ENCODE measurements at places on chromosomes 4 and X.

DNA sequence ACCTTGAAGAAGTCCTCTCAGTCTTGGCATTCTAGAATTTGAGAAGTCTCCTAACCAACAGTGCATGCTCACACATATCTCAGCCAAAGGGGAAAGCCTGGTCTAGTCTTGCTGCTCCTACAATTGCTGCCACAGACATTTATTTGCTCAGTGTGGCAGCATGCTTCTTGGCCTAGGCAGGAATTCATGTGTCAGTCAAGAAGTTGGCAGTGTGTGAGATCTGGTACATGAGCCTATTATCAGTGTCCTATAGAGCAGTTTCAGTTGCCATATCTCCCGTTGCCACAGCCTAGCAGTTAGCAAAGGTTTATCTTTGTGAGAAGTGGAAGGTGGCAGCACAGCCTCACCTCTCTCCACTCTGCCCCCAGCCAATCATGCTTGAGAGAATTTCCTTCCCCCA is 176.9 kb upstream of the ARHGEF9 start:
- no peak for DNase-seq

- no peak for DNase-seq
These were observed 95.5 kb downstream of the CASK start for GRCh38 chrX:41827886-41828285.

GRCh38 chr4:54063737-54064316 is 578 bp downstream of the CHIC2 start:
- DNase-seq = no peak

- no peak for DNase-seq
These were observed 301.4 kb upstream of the EPHA5 start for GRCh38 chr4:65971686-65972085.

DNA sequence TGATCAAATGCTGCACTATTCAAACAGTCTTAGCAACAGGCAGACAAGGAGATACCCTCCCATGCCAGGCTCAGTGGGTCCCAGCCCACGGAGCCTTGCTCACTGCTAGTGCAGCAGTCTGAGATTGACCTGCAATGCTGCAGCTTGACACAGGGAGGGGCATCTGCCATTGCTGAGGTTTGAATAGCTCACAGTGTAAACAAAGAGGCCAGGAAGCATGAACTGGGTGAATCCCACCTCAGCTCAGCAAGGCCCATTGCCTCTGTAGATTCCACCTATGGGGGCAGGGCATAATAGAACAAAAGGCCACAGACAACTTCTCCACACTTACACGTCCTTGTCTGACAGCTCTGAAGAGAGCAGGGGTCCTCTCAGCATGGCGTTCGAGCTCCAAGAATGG is 26.6 kb upstream of the ZXDB start:
- DNase-seq = no peak

DNA sequence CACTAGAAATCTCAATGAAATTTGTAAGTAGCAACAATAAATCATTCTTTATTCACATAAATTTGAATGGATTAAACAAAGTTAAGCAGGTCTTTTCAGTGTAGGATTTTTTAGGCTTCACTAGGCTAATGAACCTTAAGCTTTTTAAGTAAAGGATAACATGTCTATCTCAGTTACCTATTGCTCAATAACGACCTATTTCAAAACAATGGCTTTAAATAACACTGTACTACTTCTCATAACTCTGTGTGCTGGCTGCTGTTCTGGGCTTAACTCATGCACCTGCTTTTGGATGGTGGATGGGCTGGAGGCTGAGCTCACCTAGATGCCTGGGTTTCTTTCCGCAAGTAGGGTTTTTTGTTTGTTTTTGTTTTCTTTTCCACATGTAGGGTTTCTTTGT is 495.0 kb upstream of the SLIT2 start:
- no peak for DNase-seq

DNA sequence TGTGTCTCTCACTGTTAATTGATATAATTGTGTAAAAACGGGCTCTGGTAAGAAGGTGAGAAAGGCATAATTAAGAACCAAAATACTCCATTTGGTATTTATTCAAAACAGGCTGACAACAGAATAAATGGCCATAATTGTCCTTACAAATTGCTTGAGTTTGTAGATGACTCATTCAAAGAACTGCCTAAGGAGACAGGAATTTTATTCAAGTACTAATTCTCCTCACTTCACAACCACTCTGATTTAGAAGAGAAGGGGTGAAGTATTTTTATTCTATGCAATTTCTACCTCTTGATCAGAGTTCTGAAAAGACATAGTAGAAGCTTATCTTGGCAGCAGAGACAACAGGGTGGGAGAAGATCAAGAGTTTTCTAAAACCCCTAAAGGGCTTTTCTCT is 43.1 kb downstream of the ATP11C start:
- no peak for DNase-seq

DNA sequence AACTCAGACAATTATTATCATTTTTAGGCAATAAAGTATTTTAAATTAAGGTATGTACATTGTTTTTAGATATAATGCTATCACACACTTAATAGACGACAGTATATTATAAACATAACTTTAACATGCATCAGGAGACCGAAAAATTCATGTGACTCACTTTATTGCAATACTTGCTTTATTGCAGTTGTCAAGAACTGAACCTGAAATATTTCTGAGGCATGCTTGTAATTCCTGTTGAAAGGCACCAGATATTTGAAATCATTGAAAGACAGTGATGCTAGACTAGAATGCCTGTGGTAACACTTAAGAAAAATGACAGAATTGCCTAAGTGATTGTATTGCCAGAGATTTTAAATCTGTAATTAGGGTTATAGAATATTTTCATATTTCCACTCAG is 175.6 kb upstream of the MAGEB2 start:
- no peak for DNase-seq

DNA sequence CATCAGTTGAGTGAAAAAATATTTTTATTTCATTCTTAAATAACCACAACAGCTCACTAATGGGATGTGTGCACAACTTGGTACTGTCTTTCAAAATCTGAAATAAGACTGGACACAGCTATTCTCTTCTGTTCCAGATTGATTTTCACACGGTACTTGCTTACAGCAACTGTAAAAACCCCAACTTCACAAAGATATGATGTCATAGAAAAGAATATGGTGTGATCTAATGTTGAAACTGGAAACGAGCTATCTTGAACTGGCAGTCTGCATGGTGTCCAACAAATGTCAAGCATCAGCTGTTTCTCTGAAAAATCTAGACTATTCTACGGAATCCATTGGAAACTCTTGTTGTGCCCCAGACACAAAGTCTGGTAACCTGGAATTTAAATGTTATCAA is 14.7 kb downstream of the HELQ start:
- no peak for DNase-seq

DNA sequence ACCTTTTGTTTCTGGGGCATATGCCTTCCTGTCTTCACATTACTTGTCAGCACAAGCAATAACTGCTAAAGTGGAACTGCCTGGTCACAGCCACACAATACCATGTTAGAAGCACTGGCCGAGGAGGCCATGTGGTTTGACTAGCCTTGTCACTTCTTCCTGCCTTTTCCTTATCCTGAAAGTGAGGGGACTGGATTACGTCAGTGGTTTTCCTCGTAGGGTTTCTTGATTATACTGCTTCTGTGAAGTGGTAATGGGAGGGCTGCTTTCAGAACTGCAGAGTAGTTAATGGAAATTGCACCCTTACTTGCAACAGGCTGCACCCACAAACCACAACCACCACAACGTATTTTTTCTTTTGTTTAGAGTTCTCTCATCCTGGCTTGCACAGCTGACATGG is 26.6 kb downstream of the ZRSR2 start:
- no peak for DNase-seq

GRCh38 chr4:16952462-16952871 is 54.0 kb upstream of the LDB2 start:
- no peak for DNase-seq

DNA sequence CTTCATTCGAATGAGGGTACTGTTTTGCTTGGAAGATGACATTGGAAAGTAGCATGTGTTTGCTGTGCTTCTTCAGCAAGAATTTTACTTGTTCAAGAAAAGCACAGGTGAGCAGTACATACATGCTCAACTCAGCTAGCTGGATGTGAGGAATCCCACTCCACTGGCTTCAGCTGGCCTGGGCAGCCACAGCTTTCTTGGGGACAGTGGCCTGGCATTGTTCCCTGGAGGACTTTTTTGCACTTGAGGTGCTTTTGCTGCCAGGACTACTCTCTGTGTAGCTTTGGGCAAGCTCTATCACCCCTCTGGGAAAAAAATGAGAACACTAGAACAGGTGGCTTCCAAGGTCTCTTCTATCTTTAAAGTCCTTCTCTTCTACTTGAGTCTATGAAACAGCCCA is 184.3 kb downstream of the LDB2 start:
- DNase-seq = no peak

DNA sequence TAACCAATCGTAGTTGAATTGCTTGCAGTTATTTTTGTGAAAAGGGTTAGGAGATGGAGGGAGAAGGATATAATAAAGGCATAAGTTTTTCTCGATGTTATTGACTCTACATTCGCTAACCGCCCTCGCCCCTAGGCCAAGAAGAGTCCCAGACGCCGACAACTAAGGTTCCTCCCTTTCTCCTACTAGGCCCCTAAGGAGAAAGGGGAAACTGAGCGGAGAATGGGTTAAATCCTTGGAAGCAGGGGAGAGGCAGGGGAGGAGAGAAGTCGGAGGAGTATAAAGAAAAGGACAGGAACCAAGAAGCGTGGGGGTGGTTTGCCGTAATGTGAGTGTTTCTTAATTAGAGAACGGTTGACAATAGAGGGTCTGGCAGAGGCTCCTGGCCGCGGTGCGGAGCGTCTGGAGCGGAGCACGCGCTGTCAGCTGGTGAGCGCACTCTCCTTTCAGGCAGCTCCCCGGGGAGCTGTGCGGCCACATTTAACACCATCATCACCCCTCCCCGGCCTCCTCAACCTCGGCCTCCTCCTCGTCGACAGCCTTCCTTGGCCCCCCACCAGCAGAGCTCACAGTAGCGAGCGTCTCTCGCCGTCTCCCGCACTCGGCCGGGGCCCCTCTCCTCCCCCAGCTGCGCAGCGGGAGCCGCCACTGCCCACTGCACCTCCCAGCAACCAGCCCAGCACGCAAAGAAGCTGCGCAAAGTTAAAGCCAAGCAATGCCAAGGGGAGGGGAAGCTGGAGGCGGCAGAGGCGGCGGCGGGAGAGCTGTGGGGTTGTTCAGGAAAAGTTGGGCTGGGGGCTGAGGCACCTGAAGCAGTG is 5.9 kb downstream of the ATOH1 start:
- DNase-seq = no peak

DNA sequence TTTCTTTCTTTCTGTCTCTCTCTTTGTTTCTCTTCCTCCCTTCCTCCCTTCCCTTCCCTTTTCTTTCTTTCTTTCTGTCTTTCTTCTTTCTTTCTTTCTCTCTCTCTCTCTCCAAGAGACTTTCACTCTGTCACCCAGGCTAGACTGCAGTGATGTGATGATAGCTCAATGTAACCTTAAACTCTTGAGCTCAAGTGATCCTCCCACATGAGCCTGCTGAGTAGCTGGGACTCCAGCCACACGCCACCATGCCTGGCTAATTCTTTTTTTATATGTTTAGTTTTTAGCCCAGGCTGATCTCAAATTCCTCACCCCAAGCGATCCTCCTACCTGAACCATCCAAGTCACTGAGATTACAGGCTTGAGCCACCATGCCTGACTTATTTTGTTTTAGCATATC is 64.3 kb upstream of the EMCN start:
- DNase-seq = no peak

DNA sequence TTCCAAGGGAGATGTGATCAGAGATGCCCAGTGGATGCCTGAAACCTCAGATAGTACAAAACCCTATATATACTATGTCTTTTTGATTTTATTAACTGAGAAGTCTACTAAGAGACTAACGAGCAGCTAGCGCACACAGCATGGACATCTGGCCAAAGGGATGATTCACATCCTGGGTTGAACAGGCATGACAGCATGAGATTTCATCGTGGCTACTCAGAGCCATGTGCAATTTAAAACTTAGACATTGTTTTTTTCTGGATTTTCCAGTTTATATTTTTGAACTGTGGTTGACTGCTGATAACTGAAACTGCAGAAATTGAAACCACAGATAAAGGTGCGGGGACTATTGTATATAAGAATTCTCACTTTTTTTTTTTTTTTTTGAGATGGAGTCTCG is 2252.9 kb upstream of the AGA start:
- DNase-seq = no peak

DNA sequence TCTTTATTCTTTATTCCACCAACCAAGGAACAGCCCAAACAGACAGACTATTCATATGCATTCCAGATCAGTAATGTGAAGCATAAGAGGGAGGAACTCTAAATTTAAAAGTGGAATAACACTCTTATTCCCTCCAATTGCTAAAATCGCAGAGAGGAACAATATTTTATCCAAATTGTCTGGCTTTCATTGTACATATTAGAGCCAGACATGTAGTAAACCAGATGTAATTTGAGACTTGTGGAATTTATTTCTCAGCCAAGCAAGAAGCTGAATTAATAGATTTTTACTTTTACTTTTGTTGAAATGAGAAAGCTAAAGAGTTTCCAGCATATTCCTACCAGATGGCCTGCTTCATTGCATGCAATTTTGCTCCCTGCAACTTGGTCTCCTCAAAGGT is 674.6 kb upstream of the SLIT2 start:
- no peak for DNase-seq

DNA sequence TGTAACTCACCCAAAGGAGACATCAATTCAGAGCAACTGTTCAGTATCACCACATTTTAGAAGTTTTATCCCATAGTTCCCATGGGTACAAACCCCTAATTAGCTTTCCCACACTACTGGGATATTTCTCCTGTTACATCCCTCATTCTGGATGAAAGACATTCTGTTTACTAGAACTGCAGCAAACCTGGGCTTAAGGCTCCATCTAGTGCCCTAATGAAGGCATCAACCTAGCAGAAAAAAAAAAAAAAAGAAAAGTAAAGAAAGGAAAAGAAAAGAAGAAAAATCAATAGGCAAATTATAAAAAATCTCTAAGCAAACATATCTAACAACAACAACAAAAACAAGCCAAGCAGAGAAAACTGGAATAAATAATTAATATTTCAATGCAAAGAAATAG is 133.7 kb upstream of the CPXCR1 start:
- peak; percentile 24 for DNase-seq

DNA sequence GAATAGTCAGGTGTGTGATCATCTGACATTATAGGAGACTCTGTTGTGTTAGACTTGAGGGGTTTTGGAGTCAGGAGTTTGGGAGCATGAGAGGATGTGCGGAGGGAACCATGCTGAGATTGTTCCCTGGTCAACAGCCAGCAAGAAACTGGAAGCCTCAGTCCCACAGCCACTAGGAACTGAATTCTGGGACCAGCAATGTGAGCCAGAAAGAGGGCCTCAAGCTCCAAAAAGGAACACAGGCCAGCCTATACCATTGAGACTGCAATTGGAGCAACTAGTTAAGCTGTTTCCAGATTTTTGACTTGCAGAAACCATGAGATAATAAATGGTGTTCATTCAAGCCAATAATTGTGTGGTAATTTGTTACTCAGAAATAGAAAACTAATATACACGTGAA is 8.7 kb upstream of the ADH1B start:
- no peak for DNase-seq

GRCh38 chrX:21798677-21799219 is 40.7 kb upstream of the MBTPS2 start:
- DNase-seq = peak; percentile 60

- no peak for DNase-seq
These were observed 617.7 kb upstream of the SMIM31 start for GRCh38 chr4:164136180-164136616.
